Amniotic stem cell (primary cell): ENCODE measurements at places on chromosomes 13 and 19.

DNA sequence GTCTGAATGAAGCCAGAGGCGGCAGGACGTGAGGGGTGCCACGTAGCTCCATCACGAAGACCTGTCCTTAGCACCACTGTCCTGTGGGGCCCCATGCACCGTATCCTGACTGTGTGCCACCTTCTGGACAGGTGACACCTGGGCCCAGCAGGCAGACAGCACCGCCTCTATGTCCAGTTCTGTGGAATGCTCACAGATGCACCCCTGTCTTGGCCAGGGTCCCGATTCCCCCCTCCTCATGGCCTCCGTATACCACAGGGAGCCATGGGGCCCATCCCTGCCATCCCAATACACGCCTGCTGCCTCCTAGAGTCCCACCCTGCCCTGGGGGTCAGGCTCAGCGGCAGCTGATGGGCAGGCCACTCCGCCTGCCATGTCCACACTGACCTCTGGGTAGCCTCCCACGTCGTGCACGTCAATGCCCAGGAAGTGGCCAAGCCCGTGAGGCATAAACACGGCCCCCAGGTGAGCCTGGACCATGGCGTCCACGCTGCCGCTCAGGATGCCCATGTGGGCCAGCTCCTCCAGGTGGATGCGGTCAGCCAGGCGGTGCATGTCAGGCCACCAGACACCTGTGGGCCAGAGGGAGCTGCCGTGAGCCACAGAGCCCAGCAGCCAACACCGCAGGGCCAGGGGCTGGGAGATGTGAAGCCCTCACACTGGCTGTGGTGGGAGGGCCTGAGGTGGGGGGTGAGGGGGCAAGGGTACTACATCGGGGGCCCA lies 17.6 kb downstream of the CEBPG start:
- no peak for DNase-seq

DNA sequence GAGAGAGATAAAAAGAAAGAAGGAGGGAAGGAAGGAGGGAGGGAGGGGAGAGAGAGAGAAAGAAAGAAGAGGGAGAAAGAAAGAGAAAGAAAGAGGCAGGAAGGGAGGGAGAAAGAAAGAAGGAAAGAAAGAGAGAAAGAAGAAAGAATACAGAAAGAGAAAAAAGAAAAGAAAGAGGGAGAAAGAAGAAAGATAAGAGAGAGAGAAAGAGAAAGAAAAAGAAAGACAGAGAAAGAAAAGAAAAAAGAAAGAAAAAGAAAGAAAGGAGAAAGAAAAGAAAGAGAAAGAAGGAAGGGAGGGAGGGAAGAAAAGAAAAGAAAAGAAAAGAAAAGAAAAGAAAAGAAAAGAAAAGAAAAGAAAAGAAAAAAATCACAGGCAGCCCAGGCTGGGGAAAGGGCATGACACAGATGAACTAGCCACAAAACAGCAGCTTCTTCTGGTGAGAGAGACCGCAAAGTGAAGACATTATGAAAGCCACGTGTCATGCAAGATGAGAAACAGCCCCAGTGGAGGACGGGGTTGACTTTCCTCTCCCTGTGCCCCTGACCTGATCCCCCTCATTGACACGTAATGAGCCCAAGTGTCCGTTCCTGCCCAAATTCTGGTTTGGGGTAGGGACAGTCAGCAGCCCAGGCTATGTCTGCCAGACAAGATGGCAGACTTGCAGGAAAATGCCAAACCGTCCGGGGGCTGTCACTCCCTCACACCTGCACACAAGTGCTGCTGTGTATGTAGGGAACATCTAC lies 102.1 kb downstream of the INSR start:
- DNase-seq, result no peak

- DNase-seq, result no peak
These were observed 537.3 kb downstream of the SUCLA2 start for GRCh38 chr13:47463726-47464125.

- DNase-seq, result no peak
These were observed 137.5 kb downstream of the FREM2 start for GRCh38 chr13:38824342-38824741.

DNA sequence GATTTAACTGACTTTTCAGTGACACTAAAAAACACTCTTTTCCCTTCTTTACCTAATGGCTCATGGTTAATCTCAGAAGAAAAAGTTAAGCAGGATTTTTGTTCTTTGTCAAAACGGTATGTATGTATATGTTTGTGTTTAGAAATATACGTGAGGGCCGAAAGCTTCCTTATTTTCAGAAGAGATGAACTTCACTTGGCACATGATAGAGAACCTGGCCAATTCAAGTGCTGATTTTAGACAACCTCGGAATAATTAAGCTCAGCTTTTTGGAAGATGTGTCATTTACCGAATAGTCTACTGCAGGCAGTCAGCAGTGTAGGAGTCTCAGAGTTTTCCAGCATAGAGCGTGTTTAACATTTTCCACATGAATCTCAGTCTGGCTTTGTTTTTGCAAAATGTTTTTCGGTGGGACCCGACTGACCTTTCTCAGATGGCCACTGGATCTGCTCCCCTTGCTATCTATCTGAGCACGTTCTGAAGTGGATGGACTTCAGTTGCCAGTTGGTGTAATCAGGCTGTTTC lies 4.6 kb downstream of the RNASEH2B start:
- DNase-seq, result no peak

DNA sequence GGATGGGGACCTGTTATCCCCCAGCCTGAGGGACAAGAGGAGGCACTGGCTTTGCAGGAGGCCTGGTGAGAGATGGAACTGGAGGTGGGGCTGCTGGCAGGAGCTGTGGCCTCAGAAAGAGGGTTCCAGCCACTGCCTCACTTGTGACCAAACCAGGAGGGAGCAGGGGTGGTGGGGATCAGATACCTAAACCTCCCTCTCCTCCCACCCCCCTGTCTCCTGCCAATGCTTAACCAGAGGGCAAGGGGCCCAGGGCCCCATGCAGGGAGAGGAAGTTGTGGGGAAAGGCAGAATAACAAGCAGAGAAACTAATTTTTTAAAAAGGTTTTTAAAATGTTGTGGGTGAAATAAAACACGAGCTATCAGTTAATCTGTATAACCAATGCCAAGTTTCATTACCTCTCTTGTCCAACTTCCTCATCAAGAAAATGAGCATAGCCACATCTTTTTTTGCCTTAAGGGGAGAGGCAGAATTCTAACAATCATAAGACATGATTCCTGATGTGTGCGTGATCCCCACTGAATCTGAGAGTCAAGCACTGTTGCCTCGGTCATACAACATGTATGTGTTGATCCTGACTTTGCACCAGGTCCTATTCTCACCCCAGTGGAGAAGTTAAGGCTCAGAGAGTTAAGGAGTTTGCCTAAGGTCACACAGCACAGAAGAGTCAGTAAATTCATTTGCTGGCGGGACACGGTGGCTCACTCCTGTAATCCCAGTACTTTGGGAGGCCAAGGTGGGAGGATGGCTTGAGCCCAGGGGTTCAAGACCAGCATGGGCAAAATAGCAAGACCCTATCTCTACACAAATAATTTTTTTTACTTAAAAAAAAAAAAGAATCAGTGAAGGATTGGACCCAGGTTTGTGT lies 12.9 kb downstream of the FXYD5 start:
- no peak for DNase-seq

DNA sequence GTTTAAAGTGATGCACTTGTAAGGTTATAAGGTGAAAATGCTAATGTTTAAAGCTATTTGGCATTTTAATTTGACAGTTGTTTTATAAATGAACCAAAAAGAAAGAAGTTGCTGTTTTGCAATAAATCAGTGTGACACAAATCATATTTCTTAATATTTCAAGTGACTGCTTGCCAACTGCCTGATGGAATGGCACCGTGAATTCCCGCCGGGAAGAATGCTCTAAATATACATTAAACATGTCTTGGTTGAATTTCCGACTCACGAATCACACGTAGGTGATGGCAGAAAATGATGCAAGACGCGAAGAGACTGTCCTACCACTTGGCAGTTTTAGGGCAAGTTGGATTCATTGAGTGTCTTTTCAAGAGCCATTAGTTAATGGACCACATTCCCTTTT lies 3.1 kb upstream of the GJB2 start:
- no peak for DNase-seq

- DNase-seq, result no peak
These were observed 116.6 kb upstream of the SPACA7 start for GRCh38 chr13:112259511-112259910.

DNA sequence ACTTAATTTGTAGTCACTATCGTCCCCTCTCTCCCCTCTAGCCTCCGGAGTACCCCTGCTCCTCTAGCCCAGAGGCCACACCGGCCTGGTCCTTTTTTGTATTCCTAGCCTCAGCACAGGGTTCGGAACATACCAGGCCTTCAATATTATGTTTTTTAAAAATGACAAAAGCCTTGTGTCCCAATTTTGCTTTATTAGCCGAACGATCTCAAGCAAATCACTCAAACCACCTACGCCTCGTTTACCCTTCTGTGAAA lies 463 bp upstream of the POMP start:
- no peak for DNase-seq

DNA sequence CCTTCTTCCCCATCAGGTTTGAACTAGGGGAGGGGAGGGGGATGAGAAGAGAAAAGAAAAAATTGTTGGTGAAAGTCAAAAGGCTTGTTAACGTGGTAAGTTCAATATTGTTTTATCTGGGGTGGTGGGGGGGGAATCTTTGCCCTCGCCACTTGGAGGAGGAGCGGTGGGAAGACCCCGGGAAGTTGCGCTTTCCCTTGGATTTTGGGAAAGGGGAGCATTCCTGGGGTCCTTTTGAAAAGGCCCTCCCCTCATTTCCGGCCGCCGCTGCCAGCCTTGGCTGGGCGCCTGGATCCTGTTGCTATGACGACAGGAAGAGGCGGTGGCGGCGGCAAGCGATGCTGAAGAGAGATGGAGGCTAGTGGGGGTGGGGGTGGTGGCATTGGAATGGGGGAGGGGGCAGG lies 4.6 kb upstream of the CACNG8 start:
- DNase-seq, result no peak

- DNase-seq, result no peak
These were observed 34.5 kb upstream of the MRI1 start for GRCh38 chr19:13729859-13730258.

DNA sequence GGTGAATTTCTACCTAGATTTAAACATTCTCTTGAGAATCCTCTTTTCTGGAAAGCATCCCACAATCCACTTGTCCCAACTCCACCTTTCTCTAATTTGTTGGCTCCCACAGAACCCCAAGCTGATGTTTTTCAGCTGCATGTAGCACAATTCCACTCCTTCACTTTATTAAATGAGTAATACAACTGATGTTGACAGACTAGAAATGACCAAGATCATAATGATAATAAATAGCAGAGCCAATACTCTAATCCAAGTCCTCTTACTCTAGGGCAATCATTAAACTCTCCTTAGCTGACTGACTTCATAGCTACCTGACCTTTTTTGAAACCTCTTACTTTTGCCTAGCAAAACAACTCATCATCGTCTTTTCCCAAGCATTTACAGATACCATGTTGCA lies 27.9 kb upstream of the STARD13 start:
- no peak for DNase-seq

- no peak for DNase-seq
These were observed 1362.0 kb downstream of the PCDH9 start for GRCh38 chr13:65868099-65868498.

- DNase-seq, result no peak
These were observed 12.9 kb upstream of the RNF113B start for GRCh38 chr13:98189841-98190505.

DNA sequence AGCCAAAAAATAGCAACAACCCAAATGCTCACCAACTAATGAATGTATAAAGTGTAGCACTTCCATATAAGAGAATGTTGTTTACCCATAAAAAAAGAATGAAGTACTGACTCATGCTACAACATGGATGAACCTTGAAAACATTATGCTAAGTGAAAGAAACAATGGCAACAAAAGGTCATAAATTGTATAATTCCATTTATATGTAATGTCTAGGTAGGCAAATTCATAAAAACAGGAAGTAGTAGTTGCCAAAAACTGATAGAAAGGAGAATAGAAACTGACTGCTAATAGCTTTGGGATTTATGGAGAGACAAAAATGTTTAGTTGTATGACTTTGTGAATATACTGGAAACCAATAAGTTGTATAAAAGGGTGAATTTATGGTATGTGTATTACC lies 21.6 kb downstream of the MYCBP2 start:
- no peak for DNase-seq

GRCh38 chr19:6482343-6482686 lies 728 bp upstream of the DENND1C start:
- no peak for DNase-seq

DNA sequence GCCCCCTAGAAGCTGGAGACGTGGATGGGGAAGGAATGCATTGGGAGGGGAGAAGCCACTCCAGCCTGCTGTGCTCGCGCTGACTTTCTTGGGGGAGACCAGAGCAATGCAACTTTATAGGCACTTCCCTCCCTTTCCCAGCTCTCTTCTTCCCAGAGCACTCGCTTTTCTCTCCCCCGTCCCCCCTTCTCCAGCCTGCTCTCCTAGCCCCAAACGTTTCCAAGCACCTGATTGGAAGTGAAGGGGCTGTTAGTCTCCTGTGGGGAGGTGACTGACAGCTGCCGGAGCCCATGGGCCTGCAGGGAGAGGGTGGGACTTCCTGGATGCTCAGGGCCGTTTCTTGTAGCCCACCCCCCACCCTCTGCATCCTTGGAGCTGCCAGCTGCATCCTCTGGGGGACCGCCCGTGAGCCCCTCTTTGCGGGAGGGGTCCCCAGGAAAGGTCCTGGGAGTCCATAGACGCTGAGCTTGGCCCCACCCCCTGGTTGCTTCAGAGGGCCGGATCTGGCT lies 2.5 kb downstream of the HDGFL2 start:
- peak; percentile 54 for DNase-seq

DNA sequence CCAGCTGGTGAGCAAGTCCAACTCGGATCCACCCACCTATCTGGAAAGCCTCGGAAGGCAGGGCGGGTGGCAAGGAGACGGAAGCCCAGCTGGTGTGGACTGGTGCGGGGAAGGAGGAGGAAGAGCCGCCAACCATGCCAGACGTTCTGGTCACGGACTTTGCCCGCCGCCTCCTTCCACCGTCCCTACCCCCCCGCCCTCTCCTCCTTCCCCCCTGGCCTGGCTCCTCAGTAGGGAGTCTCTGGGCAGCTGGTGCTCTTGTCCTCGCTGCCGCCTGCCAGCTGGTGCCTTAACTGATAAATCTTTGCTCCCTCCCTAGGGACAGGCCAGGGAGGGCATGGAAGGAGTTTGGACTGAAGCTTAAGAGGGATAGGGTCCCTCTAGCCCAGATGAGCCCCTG lies 4.8 kb downstream of the SYNGR4 start:
- no peak for DNase-seq

DNA sequence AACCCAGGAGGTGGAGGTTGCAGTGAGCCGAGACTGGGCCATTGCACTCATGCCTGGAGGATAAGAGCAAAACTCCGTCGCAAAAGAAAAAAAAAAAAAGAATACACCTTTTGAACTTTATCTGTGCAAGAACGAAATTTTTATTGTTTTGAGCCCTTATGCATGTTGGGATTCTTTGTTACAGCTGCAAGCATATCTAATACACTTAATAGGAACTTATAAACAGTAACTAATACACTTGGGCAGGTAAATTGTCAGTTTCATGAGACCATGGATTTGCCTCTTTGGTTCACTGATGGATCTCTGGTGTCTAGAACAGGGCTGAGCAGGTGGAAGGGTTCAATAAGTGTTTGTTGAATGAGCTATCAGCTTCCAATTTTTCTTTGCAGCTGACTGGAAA lies 108.1 kb downstream of the CACNA1A start:
- no peak for DNase-seq
